ENCODE measurements at places on chromosomes 2 and 18.

DNA sequence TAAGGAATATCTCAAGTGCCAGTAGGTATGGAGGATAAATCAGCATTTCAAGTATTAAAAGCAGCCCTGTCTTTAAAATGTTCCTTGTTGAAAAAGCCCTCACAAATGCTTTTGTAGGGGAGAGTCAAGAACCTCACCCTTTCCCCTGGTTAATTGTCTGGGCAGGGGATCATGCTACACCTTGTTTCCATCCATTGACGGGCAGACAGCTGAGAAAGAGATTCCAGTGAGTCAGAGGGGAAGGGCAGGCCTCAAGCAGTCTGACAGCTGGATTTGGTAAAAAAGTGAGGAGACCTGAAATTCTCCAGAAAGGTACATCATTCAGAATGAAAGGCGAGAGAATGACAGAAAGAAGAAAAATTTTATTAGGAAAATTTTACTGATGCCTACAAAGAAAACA, 203.2 kb upstream of the CYP26B1 start:
- no peak for DNase-seq

DNA sequence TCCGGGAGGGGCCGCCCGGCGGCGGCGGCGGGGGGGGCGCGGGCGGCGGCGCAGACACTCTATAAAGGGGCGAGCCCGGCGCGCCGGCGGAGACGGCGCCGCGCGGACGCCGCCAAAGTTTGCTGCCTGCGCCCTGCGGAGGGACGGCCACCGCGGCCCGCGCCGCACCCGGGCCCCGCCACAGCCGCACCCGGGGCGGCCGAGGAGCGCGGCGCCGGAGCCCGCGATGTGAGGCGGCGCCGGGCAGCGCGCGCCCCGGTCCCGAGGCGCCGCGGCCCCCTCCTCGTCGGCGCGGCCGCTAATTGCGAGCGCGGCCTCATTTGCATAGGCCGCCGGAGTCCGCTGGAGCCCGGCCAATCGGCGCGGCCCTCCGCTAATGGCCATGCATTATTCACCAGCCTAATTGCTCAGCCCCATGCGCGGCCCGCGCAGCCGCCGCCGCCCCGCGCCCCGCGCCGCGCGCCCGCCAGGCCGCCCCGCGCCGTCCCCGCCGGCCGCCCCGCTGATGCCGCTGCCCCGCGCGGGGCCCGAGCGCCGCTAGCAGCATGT, at the start of gene SALL3:
SALL3 (plus strand) TSS at position 89 of the 549 bp plus-strand sequence; CDS start at position 546, 457 bp downstream.
- no peak for DNase-seq

DNA sequence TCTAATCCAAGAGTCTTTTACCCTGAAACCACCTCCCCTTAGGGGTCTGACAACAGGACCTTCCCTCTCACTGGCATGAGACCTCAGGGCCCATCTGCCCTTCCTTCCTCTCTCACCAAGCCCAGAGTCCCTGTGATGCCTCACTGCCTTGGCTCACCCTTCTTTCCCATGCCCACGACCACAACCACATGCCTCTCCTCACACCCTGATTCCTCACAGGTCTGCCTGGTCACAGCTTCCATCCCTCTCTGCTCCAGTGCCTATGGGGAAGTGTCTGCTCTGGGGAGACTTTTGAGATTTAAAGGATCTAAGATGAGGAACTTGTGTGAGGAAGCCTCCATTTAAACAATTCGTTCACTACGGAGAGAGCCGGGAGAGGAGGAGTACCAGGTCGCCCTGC, 98.9 kb upstream of the SH3BP4 start:
- DNase-seq = no peak

DNA sequence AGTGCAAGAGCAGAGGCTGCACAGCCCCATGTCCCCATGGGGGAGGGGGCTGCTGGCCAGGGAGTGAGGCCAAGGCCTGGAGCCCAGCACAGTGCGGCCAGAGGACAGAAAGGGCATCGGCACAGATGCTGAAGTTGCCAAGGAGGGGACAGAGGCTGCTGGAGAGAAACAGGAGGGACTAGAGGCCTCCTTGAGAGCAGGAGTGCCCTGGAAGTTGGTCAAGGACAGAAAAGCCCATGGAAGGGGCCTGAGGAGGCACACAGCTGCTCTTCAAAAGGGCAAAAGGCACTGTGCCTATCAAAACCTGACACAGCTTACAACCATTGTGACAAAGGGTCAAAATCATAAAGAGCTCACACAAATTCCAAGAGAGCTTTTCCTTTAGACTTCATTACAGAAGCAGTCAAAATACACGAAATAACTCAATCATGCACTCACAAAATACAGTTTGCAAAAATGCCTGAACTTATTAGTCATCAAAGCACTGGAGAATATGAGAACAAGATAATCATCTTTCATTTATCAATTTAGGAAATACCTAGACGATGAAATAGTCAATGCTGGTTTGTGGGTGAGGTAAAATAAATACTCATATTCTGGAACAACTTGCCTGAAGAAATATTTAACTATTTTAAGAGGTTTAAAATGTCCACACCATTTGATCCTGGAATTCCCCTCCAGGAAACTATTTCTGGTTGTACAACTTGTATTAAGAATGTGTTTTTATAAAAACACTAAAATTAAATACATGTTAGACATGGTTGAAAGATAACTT, 79.6 kb downstream of the USP40 start:
- DNase-seq = no peak

DNA sequence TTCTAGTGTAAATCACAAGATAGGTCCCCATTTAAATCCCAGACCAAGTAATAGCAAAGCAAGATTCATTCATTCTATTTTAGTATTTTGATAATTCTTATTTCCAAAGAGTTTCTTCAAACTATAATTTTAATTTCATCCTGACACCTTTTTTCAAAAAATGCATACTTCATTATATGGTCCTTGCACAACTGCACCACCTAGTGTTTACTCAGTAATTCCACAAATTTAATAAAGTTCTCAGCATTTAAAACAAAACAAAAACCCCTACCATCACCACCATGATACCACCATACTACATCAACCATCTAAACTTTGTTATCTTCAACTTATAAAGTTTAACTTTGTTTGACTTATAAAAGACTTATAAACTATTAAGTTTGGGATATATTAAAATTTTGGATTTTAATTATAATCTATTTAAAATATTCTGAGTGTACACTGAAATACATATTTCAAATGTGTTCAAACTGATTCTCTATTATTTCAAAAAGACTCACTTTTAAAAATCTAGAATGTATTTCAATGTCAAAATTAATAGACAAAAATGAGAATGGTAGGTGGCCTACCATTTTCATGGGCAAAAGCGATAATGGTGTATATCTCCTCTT, 44.2 kb downstream of the WDPCP start:
- no peak for DNase-seq
